Endothelial cell of umbilical vein (primary cell): ENCODE measurements at places on chromosomes 16 and 17. TPM values are rescaled to one million over a fixed set of nuclear protein-coding genes. Genes with fewer than 3 reads are reported as not detected.

GRCh38 chr17:307741-308507 is 44.7 kb downstream of the RPH3AL start:
- DNase-seq: no peak

- no peak for DNase-seq
Observed at GRCh38 chr17:60089096-60089806, 10.5 kb upstream of the HEATR6 start.

CIBAR2 gene
- total RNA-seq: not detected in 2 replicates

MYH1 gene
- not detected in 2 replicates for total RNA-seq
